ENCODE measurements at places on chromosomes 5 and 9.
A peak's percentile ranks its signal among the peaks of the same experiment; 100 is the strongest.

- no peak for DNase-seq
These were observed 200.3 kb downstream of the TRPM3 start for GRCh38 chr9:70921136-70921535.

GRCh38 chr5:31054453-31054852, 139.0 kb upstream of the CDH6 start:
- DNase-seq = no peak

GRCh38 chr5:34037726-34038125, 5.3 kb downstream of the C1QTNF3 start:
- DNase-seq = no peak

DNA sequence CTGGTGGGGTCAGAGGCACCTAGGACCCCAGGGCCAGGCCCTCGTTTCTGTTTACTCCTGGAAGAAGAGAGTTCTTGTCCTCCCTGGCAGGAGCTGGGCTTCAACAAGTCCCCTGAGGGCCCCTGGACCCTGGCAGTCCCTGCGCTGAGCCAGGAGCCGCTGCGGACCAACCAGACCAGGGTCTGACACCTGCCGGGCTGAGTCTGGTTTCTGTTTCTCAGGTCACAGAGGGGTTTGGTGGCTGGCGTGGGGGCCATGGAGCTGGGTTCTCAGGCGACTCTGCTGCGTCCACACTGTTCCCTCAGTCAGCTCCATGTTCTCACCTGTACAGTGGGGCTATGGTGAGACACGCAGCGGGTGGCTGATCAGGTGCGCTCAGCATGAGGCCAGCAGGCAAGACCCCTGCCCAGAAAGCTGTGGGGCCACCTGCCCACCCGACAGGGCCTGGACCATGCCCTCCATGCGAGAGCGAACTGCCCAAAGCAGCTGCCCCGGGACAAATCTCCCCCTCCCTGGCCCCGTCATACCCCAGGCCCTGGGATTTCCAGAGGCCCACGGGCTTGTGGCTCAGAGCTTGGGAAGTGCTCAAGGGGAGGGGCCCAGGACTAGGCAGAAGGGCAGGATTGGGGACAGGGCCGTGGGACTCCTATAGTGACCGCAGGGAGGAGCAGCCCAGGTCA, 17.9 kb upstream of the NOTCH1 start:
- DNase-seq = no peak

GRCh38 chr5:146006470-146007190, 70.3 kb downstream of the SH3RF2 start:
- DNase-seq = peak; percentile 24

GRCh38 chr9:95499046-95499676, 17.6 kb downstream of the PTCH1 start:
- no peak for DNase-seq

DNA sequence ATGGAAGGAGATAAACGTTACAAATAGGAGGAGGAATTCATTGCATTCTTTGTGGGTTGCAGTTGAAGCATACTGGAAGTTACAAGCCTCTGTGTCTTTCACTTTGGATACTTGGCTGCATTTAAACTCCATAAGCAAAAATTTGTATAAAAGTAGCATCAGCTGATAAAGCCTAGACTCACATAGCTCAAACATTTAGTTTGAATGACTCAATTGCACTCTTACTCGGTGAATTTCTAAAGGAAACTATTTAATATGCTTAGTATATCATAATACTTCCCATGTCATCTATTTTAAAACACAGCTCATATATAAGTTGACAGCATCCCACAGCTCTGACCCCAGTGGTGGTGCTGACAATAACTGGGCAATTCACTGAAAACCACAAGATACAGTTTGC, 596.6 kb upstream of the ZNF608 start:
- no peak for DNase-seq

DNA sequence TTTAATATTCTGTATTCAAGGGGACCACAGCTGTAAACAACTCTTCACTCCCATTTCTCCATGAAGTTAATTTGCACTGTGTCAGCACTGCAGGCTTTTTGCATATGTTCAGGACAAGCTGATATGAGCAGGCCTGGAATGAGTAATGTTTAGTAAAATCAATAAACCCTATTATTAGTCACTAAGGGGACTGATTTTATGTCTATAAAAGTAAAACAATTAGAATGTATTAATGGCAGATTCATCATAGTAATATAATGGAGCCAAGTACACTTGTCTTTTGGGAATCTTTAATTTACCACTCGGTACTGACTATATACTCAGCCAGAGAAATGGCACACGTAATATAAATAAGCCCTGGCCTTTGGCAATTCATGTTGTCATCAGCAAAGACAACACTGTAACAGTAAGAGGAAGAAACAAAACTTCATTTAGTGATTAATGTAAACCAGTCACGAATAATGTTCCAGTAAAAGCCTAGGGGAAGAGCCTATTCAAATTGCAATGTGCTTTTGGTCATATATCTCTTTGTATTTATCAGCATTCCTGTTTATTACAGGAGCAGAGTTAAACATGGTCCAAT, 111.6 kb downstream of the ZNF608 start:
- no peak for DNase-seq

DNA sequence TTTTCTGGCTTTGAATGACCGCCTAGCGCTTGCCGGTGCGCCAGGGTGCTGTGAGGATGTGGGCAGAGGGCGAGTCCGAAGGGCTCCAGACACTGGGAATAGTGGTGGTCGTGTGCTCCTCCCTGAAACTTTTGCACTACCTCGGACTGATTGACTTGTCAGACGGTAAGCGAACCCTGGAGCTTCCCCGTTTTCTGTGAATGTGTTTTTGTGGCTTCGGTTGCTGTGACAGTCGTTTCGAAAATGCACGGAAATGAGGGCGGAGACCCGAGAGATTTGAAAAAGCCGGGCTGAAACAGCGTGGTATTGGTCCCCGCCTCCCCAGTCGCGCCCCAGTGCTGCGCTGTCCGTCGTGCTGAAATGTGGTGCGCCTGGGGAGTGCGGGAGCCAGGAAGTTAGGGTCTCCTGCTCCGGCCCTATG, 102.5 kb upstream of the GABRP start:
- DNase-seq = no peak

DNA sequence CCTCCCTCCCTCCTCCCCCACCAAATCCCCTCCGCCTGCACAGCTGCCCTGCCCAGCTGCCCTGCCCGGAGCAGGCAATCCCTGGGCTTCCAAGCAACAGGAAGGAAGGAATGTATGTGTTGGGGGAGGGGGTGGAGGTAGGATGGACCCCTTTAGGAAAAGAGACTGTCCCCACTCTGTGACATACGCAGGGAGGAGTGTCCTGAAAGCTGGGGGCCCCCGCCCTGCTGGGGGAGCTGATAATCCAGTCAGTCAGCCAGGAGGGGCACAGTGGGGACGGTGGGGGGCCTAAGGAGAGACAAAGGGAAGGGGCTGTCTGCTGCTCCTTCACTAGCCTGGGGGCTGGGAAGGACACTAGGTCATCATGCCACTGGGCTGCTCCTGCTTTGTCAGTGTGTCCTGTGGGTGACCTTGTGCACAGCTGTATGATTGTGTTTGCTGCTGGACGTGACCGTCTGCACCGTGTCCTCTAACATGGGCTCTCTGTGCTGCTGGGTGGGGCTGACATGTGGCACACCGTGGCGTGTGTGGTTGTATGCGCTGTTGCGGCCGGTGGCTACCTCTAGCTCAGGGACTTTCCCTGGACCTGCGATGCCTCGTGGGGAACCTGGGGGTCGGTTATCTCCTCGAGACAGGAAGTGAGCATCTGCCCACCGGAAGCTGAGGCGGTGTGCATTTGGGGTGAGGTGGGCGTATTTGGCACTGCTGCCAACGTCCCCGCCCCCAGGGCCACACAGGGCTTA, 3.0 kb downstream of the N4BP3 start:
- DNase-seq = no peak

DNA sequence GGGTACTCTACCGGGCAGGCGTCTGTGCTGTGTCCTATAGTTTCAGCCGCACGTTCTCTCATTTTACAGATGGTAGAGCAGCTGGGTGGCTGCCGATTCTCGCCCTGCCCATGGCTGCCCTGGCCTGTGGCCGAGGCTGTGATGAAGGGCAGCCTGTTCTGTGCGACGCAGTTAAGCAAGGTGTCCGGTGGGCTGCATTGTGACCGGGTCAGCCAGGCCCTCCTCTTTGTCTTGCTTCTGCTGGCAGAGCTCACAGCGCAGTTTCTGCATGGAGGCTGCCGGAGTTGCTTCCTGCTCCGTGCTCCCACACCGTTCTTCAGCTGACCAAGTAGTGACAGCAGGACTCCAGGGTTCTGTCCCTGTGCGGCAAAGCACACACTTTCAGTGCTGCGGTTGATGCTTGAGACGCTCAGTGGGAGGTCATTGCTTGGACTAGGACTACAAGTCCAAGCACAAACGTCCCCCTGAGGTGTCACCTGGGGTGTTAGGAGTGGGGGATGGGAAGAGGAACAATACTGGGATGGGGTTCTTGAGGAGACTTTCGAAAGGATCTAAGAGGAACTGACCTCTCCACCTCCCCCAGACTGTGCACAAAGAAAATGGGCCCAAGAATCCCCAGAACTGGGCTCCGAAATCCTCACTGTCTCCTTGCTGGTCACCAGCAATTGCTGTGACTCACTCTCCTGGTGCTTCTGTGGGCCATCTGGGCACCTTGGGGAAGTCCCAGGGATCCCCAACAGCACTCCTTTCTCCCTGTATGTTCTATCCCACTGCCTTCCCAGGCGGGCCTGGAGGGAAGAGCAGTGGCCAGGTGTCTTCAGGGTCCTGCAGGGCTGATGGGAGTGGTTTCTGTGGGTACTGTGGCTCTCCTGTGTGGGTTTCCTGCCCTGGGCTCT, 58.2 kb downstream of the GADD45G start:
- DNase-seq = peak; percentile 44

DNA sequence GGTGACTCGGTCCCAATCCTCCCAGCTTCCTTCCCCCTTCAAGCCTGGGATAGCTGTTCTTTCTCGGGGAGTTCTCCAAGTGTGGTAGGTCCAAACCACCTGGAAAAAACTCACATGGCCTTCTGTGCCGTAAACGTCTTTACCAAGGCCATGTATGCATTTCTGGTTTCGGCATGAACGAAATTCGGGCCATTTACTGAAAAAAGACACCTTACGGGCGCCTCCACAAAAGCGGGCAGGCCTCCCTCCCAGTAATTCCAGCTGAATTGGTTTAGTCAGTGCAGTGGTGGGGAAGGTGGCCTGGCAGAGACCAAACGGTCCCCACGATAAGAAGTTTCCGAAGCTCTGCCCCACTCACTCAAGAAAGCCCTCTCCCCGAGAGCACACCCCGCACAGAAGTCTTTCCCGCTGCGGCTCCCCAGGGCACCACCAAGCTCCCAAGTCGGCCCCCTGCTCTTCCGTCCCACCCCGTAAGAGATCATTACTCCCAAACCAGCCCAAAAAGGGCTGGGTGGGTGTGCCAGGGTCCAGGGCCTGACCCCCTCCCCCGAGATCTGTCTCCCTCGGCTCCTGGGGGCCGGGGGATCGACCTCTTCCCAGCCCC, 86.3 kb upstream of the MELK start:
- peak; percentile 35 for DNase-seq
